ENCODE measurements at places on chromosomes 7 and 10.

- peak; percentile 61 for DNase-seq
Measured at GRCh38 chr7:8125680-8126444, 136.1 kb downstream of the ICA1 start.

DNA sequence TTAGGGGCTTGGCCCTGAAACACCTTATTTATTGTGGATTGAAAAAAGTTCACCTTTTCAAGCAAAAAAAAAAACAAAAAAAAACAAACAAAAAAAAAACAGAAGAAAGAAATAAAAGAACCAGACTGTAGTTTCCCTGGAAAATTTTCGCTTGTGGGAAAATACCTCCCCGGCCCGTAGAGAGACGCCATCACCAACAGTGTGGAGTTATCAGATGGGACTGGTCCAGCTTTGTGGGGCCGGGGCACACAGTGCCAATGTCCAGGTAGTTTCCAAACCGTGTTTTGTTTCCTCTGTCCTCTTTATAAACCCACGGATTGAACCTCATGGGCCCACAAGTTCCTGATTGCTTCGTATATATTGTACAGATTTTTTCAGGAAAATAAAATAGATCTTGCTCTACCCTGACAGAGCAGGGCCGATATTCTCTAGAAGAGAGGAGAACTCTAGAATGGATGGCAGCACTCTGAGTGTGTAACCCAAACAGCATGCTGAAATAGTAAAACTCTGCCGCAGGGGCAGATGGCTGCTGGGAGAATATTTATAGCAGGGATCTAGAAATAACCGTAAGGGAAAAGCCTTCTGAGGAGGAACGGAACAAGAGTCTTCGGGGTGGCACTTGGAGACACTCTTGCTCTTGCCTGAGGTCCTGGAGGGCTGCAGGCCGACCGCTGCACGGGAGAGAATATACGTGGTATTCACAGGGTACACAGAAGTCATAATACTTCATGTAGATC is 241.0 kb downstream of the FRMD4A start:
- DNase-seq: no peak

GRCh38 chr10:124266468-124267230 is 152.1 kb downstream of the OAT start:
- peak; percentile 66 for DNase-seq

DNA sequence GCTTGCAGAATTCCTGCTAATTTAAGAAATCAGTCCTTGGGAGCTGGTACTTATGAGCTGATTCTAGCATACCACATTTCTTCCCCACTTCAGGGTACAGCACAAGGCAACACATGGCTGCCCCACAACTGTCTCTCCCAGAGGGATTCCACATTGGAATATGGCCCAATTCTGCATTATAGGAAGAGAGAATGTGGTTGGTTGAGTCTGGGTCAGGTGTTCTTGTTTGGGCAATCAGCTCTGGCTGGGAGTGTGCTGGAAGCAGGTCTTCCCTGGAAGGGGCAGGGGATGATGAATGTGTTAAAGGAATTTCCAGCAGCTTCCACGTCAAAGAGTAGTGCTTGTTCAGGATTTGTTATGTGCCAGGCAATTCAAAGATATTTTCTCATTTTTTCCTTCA is 95.7 kb downstream of the BUB3 start:
- no peak for DNase-seq

DNA sequence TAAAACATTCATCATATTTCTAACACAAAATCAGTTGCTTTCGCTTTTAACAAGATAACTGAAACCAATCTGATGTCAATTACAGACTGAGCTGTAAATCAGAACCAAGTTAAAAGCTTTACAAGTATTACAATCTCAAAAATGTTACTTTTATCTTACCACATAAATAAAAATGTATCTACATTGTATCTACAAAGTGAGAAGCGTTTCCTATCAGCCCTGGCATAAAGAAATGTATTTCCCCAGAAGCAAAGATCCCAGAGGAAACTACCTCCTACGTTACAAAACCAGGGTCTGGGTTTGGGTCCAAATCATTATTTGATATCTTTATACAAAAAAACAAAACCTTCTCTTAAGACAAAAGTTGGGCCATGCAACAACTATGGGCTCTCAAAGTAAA is 2.6 kb downstream of the SMURF1 start:
- DNase-seq: peak; percentile 23

GRCh38 chr7:94250987-94251386 is 143.7 kb upstream of the COL1A2 start:
- DNase-seq: no peak

GRCh38 chr7:151851145-151851751 is 25.7 kb downstream of the PRKAG2 start:
- DNase-seq: peak; percentile 98

DNA sequence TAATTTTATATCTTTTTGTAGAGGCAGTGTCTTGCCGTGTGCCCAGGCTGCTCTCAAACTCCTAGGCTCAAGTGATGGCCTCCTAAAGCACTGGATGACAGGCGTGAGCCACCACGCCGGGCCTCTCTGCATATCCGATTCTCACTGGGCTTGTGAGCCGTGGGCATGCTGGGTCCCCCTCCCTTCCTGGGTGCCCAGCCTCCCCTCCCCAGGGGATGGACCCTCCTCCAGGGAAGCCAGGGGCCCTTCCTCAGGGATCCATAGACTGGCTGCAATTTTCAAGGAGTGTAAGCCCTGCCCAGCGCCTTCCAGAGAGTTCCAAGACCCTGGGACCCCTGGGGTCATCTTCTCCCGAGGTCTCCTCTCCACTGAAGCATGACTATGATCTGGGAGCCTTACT is 23.7 kb upstream of the ELFN1 start:
- DNase-seq: no peak

- no peak for DNase-seq
Measured at GRCh38 chr7:20741801-20742200, 44.9 kb downstream of the SP8 start.

GRCh38 chr10:85791818-85792532 is 574.6 kb downstream of the GRID1 start:
- DNase-seq: no peak

DNA sequence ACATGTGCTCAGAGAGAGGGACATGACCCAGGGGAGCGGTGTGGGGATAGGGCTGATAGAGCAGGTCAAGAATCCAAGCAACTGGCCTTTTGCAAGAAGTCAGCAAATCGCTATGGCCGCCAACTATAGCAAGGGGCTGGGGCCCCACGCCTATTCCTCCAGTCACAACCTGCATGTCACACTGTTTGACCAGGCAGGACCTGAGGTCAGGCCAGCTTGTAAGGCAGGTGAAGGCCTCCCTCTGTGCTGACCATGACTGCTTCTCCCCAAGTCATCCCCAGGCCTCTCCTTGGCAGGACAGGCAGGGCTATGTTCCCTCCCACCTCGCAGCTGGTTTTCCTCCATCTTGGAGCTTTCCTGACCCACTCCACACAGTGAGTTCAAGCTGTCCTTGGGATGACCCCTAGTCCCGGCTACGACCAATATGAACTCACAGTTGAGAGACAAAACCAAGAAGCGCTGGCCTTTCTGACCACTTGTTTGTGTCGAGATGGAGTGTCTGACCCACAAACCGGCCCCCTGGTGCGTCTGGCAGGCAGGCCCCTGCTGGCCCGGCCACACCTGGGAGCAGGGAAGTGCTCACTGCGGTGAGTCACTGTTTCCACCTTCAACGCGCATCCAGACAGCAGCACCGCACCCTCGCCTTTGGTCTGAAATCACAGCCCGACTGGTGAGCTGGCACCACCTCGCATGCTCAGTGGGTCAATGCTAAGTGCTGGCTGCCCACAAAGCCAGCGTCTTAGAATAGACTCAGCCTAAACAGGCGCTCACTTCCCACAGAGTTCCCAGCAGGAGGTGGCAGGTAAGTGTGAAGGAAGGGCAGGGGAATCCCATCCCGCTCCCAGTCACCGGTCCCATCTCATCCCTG is 81.4 kb downstream of the VWA2 start:
- DNase-seq: no peak

- no peak for DNase-seq
Measured at GRCh38 chr7:94562525-94562924, 52.9 kb downstream of the CASD1 start.

GRCh38 chr10:131574707-131575430 is 263.3 kb upstream of the TCERG1L start:
- DNase-seq: no peak

DNA sequence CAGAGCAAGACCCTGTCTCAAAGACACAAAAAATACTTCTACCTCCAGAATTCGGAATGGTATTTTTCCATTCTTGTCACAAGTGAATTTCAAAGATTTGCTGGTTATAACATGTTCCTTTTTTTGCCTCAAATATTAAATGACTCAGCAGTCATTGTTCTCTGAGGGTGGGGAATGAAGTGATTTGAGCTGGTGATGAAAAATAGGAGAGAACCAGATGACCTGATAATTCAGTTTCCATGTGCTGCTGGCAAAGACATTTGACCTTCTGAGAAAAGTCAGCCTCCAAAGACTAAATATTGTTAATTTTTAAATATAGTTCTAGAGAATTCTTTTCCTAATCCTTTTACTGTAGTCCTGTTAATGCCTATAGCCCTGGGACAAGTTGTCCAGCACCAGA is 78.9 kb downstream of the CACNB2 start:
- peak; percentile 43 for DNase-seq
